ENCODE measurements at places on chromosomes 3 and 15. TPM values are rescaled to one million over a fixed set of nuclear protein-coding genes. Genes with fewer than 3 reads are reported as not detected.

GRCh38 chr15:93830221-93831080 is 400.9 kb upstream of the MCTP2 start:
- no peak for DNase-seq

Gene KBTBD13
- 0.15 TPM for total RNA-seq

Gene A4GNT
- 0.16 TPM for total RNA-seq

DNA sequence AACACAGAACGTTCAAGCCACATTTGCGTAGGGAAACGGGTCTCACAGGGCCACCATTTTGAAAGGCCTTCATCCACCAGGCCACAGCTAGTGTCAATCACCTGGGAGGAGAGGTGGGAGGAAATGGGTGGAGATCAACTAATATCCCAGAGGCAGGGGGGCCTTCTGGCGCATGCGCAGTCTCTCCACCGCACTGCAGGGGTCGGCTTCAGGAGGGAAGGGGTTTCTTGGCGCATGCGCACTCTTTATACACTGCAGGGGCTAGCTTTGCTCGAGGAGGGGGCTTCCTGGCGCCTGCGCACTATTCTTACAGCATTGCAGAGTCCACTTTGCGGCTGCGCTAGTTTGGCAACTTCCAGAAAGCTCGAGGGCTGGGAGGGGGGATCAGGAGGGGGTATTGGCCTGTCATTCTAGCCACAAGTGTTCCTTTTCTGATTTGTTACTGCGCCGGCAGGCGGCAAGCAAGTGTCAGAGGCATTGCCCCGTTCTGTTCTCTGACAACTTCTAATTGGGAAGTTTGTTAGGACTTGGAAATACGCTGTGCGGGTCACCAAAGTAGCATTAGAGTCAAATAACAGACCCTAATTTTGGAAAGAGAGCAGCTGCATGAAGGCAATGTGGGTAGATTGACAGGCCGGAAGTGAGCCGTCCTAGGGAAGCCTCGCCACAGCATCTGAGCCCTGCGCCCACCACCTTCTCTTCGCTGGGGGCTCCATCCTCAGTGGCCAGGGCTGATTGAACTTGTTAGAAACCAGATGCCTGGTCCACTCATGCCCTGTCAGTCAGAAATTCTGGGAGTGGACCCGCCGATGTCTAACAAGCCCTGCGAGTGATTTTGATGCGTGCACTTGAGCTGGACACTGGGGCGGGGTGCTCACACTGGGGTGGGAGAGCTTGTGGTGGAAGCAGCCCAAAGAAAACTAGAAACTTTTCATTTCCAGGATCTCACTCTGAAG is 173.5 kb upstream of the NDN start:
- no peak for DNase-seq

DNA sequence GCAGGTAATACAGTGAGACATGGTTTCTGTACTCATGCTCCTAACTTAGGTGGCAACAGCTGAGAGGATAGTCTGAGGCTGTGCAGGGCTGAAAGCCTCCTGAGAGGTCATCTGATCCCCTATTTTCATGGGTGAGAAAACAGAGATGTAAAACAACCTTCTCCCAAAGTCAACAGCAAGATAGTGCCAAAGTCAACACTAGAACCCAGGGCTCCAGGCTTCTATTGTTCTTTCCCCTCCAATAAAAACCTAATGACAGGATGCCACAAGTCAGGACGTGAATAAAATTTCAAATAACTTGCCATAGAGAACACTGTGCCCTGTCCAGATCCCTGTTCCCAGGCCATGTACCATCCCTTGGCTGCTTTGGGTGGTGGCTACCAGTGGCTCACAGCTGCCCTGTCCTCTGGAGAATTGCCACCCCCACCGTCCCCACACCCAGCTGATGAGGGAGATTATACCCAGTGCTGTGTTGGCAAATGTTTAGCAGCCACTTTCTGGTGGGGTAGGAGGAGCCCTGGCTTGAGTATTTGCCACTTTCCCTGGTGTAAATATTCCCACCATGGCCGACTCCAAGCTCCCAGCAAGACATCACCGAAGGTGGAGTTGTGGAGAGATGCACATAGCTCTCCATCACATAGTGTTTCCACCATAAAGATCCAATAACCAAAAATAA is 54.8 kb downstream of the SRGAP3 start:
- no peak for DNase-seq

GRCh38 chr15:85785887-85786780 is 8.6 kb downstream of the KLHL25 start:
- no peak for DNase-seq

Gene CHL1
- total RNA-seq, result not detected

DNA sequence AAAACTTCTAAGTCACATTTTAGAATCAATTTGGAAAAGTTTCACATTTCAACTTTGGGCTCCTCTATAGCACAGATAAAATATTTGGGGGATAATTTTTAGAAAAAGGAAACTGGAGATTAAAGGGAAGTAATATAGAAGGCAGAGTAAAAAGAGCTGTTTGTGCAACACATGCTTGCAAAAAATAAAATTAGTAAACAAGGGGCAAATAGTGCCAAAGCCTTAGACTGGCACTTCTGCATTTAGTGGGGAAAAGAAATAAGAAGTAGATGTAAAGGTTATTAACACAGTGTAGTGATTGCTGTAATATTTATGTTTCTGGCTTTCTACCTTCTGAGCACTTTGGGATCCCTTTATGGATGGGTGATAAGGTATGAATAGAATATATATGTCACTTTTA is 246.6 kb downstream of the CBLB start:
- no peak for DNase-seq

- no peak for DNase-seq
These were observed 19.6 kb upstream of the SRP14 start for GRCh38 chr15:40058476-40059140.

- DNase-seq, result peak; percentile 80
These were observed 110.8 kb downstream of the TBC1D2B start for GRCh38 chr15:77966540-77967234.

All from SJCRH30 (cell line).